ENCODE measurements at places on chromosomes 5 and 9.

GRCh38 chr5:100828071-100828897, 74.8 kb downstream of the ST8SIA4 start:
- DNase-seq = no peak

- no peak for DNase-seq
Observed at GRCh38 chr5:117732264-117732663, 1157.6 kb upstream of the SEMA6A start.

- DNase-seq = no peak
Observed at GRCh38 chr5:42825422-42826148, 13.9 kb upstream of the SELENOP start.

DNA sequence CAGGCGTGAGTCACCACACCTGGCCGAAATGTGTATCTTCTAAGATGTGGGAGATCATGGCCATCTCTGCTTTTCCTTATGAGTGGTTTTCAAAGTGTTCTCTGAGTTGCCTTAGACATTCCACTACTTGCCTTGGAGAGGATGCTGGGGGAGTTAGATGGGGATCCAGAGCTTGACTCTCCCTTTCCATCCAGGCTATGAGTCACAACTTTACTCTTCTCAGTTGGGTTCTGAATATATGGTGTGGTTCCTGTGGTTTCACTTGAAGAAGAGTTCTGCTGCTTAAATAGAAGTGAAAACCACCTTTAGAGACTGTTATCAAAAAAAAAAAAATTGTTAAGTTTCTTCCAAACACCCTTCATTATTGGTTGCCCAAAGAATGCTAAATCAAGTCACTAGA, 217.6 kb downstream of the ZNF608 start:
- no peak for DNase-seq

DNA sequence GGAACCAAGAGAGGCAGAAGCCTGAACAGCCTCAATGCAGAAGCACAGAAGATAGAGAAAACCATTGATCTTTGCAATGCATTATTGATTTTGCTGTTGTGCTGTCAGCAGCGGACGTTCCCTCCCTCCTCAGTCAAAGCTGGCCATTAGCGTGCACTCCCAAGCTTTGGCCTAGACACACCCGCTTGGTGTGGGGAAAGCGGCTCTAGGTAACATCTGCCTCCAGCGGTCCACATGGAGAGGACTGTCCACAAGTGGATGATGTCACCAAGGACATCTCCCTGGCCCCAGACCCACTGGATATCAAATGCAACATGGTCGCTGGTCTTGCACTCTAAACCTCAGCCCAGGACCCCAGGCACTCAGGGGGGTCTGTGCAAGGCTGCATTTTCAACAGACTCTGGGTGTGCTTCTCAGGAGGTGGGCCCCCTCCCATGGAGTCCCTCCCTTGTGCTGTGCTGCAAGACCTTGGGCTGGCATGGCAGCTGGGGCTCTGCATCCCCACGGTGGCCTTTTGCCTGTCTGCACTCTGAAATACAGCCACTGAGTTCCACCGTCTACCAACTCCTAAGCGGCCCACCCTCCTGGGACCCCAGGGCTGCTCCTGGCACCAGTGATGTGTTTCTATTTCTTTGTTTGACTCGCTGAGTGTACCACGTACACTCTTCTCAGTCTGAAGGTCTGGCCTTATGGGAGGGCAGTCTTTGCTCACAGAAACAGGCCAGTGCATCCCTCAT, 1.9 kb downstream of the SEMA4D start:
- no peak for DNase-seq

DNA sequence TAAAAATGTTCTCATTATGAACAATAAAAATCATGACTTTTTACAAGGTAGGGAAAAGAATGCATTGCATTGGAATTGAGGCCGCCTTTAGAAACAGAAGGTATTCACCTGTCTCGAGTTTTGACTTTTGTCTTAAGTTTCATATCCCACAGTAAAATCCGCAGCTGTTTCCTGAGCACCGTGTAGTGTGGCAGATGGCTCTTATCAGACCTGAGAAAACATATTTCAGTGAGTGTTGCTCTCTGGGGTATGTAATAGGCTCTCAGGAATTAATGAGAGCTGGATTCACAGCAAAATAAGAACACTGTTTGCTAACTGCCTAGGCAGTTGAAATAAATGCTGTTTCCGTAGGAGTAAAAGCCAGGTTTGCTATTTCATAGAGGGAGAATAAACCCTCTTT, 221.4 kb downstream of the CFAP90 start:
- no peak for DNase-seq

DNA sequence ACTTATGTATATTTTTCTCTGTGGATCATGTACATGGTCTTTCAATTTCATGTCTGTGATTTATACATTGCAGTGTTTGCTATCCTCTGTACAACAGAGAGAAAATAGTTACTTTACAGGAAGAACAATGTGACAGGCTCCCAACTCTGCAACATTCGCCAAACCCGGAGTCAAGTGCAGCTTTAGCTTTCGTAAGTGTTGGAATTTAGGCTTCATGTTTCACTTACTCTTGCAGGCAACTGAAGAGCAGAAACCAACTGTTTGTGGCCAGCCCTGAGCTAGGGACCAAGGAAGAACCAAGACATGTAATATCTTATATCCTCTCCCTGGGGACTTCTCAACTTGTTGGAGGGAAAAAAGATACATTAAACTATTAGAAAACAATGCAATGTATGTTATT, 147.9 kb downstream of the C5orf15 start:
- no peak for DNase-seq

- no peak for DNase-seq
Observed at GRCh38 chr9:118128313-118128712, 424.1 kb downstream of the TLR4 start.

DNA sequence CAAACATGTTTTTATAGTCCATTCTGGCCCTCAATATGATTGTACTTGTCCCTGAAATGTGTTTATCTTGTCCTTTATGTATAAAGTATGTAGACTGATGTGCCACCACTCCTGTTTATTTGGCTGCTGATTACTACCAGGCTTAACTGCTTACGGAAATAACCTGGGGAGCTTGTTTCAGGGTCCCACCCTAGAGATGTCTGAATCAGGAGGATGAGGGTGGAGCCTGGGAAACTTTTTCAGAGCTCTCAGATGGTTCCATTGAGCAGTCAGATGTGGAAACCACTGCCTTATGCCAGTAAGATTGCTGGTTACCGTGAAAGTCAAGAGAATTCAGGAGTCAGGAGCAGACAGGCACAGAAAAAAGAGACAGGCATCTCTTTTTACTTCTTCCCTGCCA, 19.2 kb downstream of the SLC23A1 start:
- DNase-seq = no peak

DNA sequence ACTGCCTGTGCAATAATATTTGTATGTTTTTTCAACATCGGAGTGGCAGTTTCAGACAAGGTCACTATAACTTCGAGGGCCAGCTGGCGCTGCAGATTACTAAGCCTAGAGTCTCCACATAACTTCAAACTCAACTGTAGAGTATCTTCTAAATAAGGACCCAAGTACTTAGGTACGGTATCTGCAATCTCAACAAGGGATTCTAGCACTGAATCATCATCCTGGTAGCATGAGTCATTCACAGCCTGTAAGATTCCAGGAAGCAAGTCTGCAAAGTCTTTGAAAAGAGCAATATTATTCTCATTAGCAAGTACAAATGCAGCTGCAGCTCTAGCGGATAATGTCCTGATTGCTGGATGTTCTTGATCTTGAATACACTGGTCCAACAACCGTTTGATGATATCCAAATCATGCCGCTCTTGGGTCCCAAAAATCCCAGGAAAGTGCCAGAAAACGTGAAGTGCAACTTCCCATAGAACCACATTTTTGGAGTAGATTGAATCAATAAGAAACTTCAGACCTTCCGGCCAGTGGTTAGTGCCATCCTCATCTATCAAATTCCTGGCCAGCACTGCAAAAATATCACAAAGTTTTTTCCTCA, 654 bp downstream of the RANBP6 start:
- peak; percentile 12 for DNase-seq

DNA sequence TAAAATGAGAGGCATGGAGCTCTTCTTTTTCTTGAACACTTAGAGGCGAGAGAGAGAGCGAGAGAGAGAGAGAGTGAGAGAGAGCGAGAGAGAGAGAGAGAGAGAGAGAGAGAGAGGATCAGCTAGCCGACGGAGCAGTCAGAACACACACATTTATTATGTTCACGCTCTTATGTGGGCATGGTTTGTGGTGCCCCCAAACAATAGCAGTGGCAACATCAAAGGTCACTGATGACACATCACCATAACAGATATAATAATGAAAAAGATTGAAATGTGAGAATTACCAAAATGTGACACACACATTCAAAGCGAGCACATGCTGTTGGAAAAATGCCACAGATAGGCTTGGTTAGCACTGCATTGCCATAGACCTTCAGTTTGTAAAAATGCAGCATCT, 116.1 kb downstream of the KDM4C start:
- no peak for DNase-seq

DNA sequence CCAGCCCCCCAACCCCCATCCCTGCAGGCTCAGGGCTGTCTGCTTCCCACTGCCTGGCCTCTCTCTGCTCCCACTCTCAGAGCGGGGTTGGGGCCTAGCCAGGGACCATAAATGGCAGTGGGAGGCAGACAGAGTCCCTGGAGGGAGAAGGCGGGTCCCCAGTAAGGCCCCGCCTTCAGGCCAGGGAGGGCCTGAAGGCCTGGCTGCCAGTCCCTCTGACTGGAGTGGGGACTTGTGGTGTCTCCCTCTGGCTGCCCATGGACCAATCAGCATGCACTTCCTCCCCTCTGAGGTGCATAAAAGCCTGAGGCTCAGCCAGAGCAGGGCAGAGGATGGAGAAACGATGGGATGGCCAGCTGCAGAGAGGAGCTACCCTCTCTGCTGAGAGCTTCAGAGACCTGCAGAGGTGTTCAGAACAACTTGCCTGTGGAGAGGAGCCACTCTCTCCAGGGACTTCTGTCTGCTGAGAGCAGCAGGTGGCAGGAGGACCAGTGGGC, 2.7 kb upstream of the BTNL9 start:
- no peak for DNase-seq

DNA sequence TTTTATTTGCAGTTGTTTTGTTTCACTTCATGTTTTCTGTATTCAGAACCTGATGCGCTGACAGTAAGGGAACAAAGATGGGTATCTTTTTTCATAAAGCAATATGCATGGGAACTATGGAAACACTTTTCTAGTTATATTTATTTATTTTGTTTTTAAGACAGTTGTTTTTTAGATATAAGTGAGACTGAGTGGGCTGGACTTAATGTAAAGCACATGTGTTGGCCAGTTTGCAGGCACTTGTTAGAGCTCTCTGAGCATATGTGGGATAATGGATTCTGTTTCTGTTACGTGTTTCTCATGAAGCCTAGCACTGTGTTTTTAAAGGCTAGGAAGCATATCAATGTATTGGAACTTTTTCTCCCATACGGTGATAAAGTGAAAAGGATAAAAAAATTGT, 164.1 kb downstream of the PRR16 start:
- no peak for DNase-seq

DNA sequence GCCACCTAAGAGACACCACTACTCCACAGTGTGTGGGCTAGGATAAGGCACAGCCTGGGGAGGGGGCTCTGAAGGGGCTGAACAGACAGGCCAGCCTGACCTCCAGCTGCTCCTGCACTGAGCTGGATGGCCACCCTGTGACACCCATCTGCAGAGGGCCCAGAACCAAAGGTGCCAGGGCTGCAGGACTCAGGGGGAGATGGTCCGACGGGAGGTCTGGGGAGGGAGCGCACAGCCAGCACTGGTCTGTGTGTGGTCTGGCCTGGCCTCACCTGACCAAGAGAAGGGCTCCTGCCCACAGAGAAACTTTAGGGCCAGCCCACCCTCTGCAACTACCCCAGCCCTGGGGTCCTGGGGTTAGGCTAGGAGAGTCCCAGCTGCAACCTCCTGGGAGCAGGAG, 789 bp downstream of the LTC4S start:
- no peak for DNase-seq

- no peak for DNase-seq
Observed at GRCh38 chr9:71308454-71308853, 187.0 kb upstream of the TRPM3 start.

DNA sequence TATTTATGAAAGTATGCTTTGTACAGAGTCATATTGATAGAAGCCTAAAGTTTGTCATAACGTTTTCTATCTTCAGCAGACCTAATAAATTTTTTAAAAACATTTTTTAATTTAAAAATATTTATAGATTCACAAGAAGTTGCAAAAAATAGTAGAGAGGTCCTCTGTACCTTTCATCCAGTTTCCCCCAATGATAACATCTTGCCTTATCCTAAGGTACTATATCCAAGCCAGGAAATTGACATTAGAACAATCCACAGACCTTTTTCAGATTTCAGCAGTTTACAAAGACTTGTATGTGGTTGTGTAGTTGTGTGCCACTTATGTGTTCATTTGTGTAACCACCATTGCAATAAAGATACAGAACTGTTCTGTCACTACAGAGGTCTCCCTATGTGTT, 88.5 kb downstream of the SLC12A2 start:
- DNase-seq = no peak

GRCh38 chr5:90843443-90843842, 284.8 kb downstream of the ADGRV1 start:
- no peak for DNase-seq
